ENCODE measurements at places on chromosomes 11 and 22.

- DNase-seq, result peak; percentile 86
Measured at GRCh38 chr22:36433318-36434231, 45.8 kb upstream of the MYH9 start.

GRCh38 chr11:65653229-65654225, 9.2 kb downstream of the RELA start:
- DNase-seq, result no peak

DNA sequence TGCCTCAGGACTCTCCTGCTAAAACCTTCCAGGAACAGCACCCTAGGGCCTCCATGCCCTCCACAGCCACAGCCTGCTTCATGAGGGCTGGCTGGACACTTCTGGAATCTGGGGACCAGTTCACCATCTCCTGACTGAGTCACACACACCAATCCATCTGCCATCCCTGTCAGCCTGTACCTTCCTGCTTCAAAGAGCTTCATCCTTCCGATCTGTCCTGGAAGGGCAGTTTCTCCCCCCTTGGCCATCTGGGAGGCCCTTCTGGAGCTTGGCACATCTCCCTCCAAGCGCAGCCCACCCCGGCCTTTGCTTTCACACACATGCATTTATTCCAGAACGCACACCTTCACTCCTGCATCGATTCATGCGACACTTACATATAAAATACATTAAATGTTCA, 13.0 kb downstream of the APBB1 start:
- no peak for DNase-seq

DNA sequence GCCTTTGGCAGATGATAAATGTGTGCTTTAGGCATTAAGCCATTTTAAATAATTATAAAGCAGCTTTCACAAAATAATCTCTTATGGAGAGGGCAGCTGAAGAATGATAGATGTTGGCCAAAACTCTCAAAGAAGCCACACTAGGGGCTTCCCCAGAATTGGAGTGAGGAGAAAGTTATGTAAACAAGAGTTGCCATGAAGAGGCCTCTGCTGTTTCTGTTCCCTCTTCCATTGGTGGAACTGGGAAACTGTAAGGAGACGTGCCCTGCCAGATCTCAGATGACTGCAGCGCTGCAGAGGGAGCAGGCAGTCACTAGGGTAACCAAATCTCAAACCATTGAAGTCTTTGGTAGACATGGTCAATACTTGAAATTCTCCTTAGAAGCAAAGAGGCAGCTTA, 19.4 kb upstream of the APLP2 start:
- DNase-seq, result no peak

DNA sequence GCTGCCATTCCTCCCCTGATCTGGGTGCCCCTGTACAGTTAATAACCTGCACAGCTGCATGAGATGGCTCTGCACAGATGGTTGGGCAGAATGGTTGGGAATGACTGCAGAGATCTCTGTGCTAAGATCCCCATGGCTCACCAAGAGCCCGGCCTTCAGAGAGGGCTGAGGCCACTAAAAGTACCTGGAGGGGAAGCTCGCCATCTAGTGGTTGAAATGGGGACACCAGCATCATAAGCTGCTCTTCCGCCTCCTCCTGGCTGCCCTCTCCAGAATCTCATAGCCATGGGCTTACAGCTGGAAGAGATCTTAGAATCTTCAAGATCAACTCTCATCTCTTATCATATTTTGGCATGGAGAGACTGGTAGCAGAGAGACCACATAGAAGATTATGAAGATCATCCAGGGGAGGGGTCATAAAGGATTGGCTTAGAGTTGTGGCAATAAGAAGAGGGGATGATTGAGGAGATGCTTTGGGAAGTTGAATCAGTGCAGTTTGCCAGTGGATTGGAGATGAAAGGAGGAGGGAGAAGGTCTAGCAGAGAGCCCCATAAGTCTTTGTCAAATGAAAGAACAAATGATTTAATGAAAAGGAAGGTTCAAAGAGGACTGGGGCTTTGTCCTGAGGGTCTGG, 22.0 kb upstream of the TLCD5 start:
- DNase-seq, result peak; percentile 72

GRCh38 chr11:104092744-104093143, 56.3 kb downstream of the DDI1 start:
- DNase-seq, result no peak

GRCh38 chr22:18075720-18076497, 1.9 kb upstream of the PEX26 start:
- peak; percentile 67 for DNase-seq

DNA sequence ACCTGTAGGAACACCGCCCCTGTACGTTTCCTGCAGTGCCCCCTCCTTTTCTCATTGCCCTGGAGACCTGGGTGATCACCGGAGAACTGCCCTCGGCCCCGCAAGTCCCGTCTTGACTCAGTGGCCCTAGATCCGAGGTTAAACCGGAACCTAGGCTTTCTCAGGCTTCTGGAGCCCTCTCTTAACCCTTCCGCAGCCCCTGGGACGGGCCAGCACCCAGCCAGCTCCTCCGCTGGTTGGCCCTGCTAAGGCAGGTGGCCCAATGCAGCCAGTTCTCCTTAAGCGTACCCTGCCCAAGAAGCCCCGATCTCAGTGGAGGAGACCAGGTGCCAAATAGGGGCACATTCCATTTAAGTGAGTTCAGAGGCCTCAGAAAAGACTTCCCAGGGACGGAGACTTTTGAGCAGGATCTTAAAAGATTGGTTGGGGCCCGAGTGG, 776 bp downstream of the NLRX1 start:
- no peak for DNase-seq

- DNase-seq, result peak; percentile 11
Measured at GRCh38 chr11:79708319-79708932, 267.6 kb upstream of the TENM4 start.

DNA sequence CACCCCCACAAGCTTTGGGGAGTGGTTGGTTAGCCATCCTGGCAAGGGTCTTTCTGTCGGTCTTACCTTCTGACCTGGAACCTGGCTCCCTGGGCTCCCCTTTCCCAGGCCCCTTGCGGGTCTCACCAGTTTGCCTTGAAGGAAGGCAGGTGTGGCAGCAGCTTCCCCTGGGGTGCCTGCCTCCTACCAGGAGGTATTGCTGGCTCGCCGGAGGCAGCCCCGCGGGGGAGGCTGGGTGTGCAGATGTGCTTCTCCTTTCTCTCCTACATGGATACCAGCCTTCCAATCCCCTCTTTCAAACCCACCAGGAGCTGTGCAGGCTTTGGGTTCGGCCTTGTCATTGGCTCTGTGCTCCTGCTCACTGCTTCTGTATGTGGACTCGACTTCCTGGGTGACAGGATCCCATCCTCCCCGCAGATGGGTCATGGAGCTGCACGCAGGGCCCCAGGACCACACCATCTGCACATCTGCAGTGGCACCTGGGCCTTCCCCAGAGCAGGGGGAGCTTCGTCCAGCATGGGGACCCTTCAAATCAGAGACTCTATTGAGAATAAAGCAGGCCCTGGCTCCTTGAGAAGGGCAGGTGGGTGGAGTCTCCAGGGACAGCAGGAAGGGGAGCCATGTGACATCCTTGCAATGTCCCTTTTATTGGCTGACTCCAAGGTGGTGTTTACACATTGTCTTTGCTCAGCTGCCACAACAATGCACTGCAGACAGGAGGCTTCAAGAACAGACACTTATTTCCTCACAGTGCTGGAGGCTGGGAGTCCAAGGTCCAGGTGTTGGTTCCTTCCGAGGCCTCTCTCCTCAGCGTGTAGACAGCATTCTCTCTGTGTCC, 592.0 kb downstream of the BRD1 start:
- peak; percentile 85 for DNase-seq

- DNase-seq, result no peak
Measured at GRCh38 chr22:21741790-21742189, 6.2 kb upstream of the YPEL1 start.

GRCh38 chr11:83046621-83047172, 25.0 kb downstream of the RAB30 start:
- no peak for DNase-seq

DNA sequence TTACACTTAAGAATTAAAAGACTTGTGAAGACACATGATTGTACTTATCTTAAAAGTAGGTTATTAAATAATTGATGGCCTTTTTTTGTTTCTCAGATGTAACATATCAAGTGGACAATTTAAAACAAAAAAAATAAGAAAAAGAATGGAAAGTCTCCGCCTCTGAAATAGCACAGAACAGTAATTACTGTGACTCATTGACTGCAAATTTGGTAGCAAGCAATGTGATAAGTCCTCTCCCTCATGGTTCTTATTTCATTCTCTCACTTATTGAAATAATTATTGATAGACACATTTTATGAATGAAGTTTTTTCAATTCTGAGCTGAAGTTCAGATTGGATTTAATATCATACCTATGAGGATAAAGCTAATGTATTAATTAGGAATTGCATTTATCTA, 717.9 kb upstream of the LUZP2 start:
- DNase-seq, result no peak

DNA sequence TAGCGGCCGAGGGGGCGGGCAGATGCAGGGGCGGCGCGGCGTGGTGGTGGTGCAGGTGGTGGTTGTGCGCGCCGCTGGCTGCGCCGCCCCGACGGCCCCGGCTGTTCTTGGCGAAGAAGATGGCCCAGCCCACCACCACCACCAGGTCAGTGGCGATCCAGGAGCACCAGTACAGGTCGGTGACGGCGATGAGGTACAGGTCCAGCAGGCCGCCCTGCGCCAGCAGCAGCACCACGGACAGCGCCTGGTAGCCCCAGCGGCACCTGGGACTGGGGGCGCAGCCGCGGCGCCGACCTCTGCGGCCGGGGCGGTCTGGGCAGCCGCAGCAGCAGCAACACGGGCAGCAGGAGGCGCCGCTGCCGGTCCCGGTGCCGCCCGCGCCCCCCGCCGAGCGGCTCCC, 879 bp downstream of the TMEM121B start:
- DNase-seq, result no peak

DNA sequence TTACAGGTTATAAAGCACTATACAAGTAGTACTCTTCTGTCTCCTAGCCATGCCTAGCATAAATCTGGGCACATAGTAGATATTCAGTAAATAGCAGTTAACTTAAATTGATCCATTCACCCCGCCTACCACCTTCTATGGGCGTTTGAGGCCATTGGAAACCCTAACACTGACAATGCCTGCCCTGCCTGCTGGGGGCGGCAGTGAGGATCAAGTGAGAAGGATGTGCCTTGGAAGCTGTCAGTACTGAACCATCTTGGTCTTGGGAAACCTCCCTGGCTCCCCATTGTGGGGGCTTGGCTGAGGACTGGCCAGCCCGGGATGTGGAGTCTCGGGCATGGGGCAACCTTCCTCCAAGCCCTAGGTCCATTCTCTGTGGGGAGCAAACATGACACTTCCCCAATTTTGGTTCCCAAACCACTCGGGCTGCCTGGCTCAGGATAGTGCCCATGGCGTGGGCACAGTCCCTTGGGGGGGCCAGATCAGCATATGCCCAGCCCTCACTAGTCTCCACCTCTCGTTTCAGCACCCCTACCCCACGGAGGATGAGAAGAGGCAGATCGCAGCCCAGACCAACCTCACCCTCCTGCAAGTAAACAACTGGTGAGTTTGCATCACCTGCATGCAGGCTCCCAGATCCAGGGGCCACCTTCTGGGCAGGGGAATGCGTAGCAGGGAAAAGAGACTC, 67.4 kb downstream of the FEZ1 start:
- DNase-seq, result no peak

- DNase-seq, result no peak
Measured at GRCh38 chr22:24176040-24176439, 5.2 kb upstream of the SUSD2 start.

GRCh38 chr11:810040-810567, 337 bp downstream of the RPLP2 start:
- DNase-seq, result no peak

GRCh38 chr11:71248251-71248570, 4.2 kb downstream of the SHANK2 start:
- no peak for DNase-seq

- DNase-seq, result no peak
Measured at GRCh38 chr11:12717851-12718291, 43.6 kb downstream of the TEAD1 start.

- DNase-seq, result no peak
Measured at GRCh38 chr11:126585388-126585773, 229.9 kb downstream of the ST3GAL4 start.

- DNase-seq, result no peak
Measured at GRCh38 chr11:3879967-3880542, 24.6 kb downstream of the STIM1 start.

DNA sequence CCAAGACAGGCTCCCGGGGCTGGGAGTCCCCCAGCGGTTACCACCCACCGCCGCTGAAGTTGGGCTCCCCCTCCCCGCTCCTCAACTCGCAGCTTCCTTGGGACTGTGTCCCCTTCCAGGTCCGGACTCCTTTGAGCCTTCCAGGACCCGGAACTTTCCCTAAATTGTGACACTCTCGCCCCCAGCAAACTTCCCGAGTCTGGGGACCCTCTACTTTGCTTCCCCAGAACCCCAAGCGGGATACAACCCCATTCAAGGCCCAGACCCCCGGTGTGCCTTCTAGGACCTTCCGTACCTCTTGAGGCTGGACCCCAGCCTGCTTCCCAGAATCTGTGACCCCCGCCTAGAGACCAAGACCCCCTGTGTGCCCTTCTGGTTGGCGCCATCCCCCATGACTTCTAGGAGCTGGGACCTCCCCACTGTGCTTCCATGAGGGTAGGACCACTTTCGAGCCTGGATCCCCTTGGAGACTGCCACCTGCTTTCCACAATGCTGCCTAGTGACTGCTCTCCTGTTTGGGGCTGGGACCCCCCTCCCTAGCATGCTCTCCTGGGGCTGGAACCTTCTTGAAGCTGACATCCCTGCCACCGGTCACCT, 587 bp downstream of the MYRF start:
- no peak for DNase-seq

GRCh38 chr11:120710354-120711131, 199.0 kb downstream of the GRIK4 start:
- DNase-seq, result no peak
